ENCODE measurements at places on chromosomes 6 and 20.

DNA sequence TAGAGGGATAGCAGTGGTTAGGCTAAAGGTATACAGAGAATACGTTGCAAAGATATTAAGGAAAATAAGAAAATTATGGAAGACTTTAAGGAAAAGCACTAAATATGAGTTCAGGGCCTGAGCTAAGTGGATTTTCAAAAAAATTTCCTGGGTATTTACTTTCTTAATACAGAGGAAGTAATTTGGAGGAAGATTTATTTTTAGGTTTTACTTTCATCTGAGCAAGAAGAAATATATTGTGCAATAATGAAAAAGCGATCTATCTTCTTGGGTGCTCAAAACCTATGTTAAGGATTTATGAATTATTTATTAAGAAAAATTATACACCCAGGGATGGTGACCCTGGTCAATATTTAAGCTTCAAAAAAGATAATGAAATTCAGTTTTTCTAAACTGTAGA, 224.7 kb downstream of the PLCB1 start:
- no peak for DNase-seq

DNA sequence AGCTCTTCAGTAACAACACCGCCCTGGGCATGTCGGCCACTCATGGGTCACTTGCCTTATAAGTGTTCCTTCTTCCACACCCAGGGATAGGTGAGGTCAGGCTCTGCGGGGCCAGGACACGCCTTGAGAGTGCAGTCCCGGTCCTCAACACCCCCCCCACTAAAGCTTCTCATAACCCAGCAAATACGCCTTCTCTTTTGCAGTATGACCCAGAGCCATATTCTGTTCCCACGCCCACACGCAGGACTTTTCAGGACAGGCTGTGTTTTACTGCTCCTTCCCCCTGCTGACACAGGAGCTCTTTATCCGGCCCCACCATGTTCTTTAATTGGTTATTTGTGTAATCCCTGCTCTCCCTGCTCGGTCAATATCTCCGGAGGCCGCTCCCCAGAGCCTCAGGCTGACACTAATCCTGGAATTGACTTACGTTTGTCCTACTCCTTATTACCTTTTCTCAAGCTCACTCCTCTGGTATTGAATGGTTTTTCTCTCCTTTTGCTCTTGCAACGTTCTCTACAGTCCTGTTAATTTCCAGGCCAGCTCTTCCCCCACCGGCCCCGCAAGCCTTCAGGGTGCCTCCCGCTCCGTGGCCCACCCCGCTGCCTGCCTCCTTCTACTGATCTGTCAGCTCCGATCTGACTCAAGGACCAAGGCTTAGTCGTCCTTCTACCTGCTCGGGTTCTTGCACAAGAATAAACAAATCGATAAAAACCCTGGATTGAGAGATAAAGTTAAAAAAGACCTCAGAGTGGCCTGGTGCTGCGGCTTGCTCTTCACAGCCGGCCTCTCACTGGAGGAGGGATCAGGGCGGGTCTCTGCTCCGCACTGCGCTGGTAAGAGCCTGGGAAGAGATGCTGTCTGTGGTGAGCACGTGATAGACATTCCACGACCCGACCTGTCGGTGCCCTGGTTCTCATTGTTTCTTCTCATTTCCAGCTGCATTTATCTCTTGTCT, 357.5 kb downstream of the ZFAND3 start:
- DNase-seq, result no peak

GRCh38 chr6:12001004-12001705, 11.0 kb upstream of the HIVEP1 start:
- no peak for DNase-seq

DNA sequence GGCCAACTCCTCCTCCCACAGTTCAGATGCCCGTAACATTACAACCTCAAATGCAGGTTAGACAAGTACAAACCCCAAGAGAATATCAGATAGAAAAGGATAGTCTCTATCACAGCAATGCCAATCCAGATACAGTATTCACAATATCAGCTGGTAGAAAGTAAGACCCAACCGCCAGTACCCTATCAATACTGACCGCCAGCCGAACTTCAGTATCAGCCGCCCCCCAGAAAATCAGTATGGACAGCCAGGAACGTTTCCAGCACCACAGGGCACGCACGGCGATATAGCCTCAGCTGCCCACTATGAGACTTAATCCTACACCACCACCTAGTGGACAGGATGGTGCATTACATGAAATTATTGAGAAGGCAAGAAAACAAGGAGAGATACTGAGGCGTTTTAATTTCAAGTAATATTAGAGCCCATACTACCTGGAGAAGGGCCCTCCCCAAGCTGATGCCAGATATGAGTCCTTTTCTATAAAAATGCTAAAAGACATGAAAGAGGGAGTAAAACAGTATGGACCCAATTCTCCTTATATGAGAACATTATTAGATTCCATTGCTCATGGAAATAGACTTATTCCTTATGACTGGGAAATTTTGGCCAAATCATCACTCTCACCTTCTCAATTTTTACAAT, 17.6 kb upstream of the EIF2S2 start:
- DNase-seq, result peak; percentile 75

DNA sequence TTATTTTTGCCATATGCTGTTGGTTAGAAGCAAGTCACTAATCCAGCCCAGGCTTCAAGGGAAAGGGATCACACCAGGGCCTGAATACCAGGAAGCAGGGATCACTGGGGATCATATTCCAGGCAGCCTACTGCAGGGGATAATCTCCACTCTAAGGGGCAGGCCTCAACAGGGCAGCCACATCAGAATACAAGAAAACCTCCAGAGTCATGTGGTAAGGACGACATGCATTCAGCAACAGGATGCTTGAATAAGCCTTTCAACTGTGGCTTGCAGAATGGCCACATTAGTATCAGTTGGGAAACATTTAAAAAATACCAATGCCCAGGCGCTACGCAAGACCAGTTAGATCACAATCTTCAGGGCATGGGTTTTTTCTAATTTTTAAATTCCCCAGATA, 109.1 kb downstream of the LY86 start:
- no peak for DNase-seq

GRCh38 chr6:32190911-32191677, 1.1 kb upstream of the PBX2 start:
- DNase-seq, result no peak

DNA sequence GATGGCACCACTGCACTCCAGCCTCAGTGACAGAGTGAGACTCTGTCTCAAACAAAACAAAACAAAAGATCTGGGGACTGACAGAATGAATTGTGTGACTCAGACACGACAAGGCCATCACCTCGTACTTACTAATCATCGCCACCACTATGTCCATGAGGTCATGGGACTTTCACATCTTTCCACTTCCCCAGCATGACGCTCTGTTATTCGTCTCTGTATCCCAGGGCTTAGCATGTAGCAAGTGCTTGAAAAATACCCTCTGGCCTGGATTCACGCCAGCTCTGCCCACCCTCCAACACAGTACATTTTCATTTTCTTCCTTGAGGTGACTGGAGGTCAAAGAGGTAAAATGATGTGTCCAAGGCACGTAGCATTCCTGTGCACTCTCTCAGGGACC, 27.8 kb downstream of the FGD2 start:
- DNase-seq, result peak; percentile 24

DNA sequence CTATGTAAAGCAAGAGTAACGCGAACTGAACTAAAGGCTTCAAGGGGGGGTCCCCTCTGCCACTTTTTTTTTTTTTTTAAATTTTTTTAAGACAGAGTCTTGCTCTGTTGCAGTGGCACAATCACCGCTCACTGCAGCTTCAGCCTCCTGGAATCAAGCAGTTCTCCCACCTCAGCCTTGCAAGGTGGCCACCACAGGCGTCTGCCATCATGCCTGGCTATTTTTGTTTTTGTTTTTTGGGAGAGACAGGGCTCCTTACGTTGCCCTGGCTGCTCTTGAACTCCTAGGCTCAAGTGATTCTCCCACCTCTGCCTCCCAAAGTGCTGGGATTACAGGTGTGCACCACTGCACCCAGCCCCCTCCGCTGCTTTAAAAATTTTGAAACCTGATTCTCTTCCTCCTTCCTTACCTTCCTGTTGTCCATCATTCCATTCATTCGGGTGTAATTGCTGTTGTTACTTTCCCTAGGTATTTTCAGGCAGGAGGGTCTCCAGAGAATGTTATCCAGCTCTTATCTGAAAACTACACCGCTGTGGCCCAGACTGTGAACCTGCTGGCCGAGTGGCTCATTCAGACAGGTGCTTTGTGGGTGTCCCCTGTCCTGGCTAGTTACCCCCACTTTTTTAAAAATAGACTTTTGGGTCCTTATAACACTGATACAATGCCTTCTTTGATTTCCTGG, 5.4 kb downstream of the NELFCD start:
- no peak for DNase-seq

DNA sequence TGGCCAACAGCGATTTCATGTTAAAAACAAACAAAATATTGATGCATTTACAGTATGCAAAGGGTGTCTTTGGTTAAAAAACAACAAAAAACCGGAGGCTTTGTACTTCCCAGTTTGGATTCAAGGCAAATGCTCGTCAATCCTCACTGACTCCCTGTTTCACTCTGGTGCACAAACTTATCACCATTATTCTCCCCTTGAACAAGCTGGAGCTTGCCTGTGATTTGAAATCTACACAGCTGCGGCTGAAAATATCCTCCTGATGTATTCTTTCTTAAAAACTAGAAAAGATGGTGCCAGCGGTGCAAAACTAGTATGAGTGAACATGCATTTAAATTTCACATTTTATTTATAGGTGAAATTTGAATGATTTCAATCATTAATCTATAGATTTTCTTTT, 3.3 kb downstream of the PERP start:
- DNase-seq, result no peak

- no peak for DNase-seq
Observed at GRCh38 chr20:3652221-3652620, 11.0 kb downstream of the GFRA4 start.

DNA sequence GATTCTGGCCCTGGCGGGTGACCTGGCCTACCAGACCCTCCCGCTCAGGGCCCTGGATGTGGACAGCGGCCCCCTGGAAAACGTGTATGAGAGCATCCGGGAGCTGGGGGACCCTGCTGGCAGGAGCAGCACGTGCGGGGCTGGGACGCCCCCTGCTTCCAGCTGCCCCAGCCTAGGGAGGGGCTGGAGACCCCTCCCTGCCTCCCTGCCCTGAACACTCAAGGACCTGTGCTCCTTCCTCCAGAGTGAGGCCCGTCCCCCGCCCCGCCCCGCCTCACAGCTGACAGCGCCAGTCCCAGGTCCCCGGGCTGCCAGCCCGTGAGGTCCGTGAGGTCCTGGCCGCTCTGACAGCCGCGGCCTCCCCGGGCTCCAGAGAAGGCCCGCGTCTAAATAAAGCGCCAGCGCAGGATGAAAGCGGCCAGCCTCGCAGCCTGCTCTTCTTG, 868 bp upstream of the SLC2A4RG start:
- DNase-seq, result no peak

GRCh38 chr6:27668442-27669294, 195.8 kb upstream of the ZNF184 start:
- DNase-seq, result peak; percentile 59

DNA sequence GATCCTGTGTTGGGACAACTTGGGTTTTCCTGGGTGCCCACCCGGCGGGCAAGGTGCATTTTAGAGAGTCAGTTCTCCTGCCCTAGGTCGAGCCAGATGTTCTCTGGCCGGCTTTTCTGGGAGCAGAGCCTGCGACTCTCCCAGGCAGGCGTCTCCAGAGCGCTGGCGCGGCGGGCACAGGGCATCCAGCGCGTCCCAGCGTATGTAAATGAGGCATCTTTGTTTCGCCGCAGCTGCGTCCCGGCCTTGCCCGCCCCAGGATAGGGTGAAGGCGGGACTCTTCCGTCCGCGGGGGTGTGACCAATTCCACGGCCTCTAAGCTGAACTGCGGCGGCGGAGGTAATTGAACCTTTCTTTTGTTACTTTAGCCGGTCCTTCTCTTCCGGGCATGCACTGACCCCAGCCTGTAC, 9.1 kb downstream of the GRIK2 start:
- peak; percentile 46 for DNase-seq

- DNase-seq, result no peak
Observed at GRCh38 chr6:167491438-167492099, 166.7 kb downstream of the TTLL2 start.

GRCh38 chr6:92507552-92507951, 911.8 kb downstream of the EPHA7 start:
- DNase-seq, result no peak

GRCh38 chr20:3454831-3455230, 16.0 kb upstream of the ATRN start:
- no peak for DNase-seq

- no peak for DNase-seq
Observed at GRCh38 chr20:62935204-62935967, 2.6 kb upstream of the GID8 start.

GRCh38 chr6:69489970-69490369, 306.8 kb downstream of the LMBRD1 start:
- DNase-seq, result no peak

GRCh38 chr6:88008831-88009231, 38.8 kb upstream of the SPACA1 start:
- peak; percentile 7 for DNase-seq

DNA sequence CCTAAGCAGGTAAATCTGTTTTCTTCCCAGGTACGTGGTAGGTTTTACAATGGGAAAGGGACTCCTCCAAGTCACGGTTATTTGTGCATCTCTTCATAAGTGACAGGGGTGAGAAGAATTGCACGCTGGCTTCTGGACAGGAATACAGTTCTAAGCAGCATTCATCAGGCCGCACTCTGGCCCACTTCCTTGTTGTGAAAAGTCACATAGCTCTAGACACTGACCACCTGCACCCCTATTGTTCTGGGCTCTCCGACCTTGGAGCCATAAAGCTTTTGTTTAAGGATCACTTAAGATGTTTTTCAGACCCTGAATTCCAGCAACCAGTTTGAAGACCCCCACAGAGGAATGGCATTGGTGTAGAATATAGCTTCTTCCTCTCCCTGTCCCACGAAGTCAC, 31.4 kb downstream of the RAMACL start:
- DNase-seq, result no peak

GRCh38 chr6:3159805-3160781, 2.7 kb upstream of the TUBB2A start:
- DNase-seq, result no peak

DNA sequence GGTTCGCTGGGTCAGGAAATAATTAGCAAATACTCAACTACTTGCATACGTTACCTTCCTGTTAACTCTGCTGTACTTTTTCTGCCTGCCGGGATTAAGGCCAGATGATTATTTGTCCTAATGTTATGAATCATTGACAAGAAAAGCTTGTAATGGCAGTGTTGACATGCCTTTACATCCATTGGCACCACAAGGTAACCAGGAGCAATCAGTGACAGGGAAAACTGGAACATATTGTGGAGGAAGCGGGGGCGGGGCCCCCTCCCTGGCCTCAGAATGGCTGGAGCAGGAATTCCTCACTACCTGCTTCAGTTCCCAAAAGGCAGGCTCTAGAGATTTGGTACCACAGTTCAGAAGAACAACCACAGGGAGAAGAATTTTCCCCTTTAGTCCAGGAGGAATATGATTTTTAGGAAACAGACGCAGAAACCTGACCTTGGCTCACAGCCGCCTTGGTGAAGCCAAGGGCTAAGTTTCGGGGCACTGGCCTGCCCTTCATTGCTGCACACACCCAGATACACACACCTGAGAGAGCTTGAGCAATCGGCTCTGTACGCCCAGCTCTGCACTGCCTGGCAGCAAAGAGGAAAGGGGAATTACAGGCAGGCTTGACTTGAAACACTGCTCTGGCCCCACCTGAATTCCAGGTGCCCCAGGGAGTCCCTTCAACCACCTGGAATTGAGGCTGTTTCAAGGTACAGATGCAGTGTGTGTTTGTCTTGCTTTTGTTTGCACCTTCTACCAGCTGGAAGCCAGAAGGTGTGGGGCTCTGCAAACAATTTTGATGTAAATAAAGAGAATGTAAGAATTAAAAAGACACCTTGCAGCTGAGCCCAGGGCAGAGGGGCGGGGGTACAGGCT, 89.8 kb downstream of the MYB start:
- DNase-seq, result no peak

GRCh38 chr6:46103441-46104115, 26.2 kb upstream of the ENPP4 start:
- no peak for DNase-seq

- peak; percentile 55 for DNase-seq
Observed at GRCh38 chr6:106146852-106147351, 60.8 kb downstream of the PRDM1 start.
